SJCRH30 (cell line): ENCODE measurements at places on chromosomes 3 and 15. TPM values are rescaled to one million over a fixed set of nuclear protein-coding genes. Genes with fewer than 3 reads are reported as not detected.
A peak's percentile ranks its signal among the peaks of the same experiment; 100 is the strongest.

DNA sequence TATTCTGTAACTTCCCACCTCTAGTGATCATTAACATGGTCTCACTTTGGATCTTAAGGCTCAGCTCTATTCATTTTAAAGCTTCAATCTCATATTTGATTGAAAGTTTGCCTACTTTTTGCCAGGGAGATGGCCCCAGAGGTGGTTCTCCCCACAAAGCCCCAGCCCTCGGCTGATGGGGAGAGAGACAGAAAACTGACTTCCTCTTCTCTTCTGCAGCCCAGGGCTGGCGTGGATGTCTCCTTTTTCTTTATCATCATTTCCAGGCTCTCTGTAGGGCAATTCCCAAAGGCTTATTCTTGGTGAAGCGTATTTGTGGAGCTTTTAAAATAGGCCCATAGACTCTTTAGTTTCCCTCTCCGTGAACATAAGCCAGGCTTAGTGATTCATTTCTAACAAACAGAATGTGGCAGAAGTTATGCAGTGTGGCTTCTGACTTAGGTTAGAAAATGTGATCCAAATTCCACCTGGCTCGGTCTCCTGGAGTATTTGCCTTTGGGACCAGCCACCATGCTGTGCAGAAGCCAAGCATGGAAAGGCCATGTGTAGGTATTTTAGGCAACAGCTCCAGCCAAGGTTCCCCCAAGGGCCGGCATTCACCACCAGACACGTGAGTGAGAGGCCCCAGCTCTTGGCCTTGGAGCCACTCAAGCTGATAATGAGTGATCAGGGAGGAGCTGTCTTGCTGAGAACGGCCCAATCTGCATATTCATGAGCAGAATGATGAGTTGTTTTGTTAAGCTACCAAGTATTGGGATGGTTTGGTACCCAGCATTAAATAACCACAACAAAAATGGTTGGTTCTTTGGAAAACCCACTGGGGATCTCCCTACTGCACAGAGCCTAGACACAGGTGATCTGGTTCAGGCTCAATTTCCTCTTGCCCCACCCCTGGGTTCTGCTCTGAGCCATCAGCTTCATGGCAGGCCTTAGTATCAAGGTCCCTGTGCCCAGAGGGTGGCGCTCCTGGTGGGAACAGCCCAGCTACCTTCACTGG, 353.2 kb upstream of the PROK2 start:
- H3K27me3 ChIP-seq, result no peaks in the 10 kb centered on the region
- H3K27ac ChIP-seq, result no peak overlapping the region
- no peaks in the 10 kb centered on the region for H3K36me3 ChIP-seq
- DNase-seq, result no peak

- H3K36me3 ChIP-seq, result peaks cover 9% of the 10 kb centered on the region
- peak; percentile 46 for DNase-seq
- no peak overlapping the region; the same call in 1 of the 2 replicates for H3K27ac ChIP-seq
- peaks cover 31% of the 10 kb centered on the region for H3K4me1 ChIP-seq
- no peak overlapping the region for H3K4me3 ChIP-seq
Measured at GRCh38 chr3:172104471-172105072, 65.2 kb downstream of the FNDC3B start.

DNA sequence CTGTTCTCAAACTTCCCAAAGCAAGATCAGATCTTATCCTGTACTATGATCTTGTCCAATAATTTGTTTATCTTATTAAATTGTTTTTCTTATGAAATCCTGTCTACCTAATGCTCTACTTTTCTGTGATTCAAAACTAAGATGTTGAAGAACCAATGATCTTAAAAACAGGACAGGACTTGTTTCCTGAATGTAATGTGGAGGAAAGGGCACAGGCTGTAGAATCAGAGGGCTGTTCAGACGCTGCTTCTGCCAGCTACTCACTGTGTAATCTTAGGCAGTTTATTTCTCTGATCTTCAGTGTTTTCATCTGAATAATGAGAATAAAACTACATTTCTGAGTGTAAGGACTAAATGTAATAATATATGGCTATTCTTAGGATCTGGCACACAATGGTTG, 20.1 kb upstream of the DMXL2 start:
- no peak for DNase-seq
- H3K4me3 ChIP-seq, result no peak overlapping the region
- H3K27me3 ChIP-seq, result no peaks in the 10 kb centered on the region

GRCh38 chr3:101890716-101891115, 41.4 kb downstream of the NFKBIZ start:
- peak; percentile 25 for DNase-seq
- H3K36me3 ChIP-seq, result no peaks in the 10 kb centered on the region
- H3K4me1 ChIP-seq, result peaks cover 5% of the 10 kb centered on the region; the same call in 1 of the 2 replicates
- H3K4me3 ChIP-seq, result no peak overlapping the region
- H3K27ac ChIP-seq, result no peak overlapping the region

DNA sequence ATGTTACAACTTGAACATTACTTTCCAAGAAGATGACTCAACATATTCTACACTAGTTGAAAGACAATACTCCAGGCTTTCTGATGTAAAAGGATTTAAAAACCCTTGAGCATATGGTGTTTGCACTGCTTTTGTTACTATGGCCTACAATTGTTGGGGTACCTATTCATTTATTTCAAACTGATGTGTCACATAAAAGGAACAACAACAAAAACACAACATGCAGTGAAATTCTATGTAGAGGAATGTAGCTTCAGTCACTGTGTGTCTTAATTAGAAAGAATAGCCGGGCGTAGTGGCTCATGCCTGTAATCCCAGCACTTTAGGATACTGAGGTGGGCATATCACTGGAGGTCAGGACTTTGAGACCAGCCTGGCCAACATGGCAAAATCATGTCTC, 1.6 kb downstream of the SPATA16 start:
- no peaks in the 10 kb centered on the region for H3K36me3 ChIP-seq
- no peak for DNase-seq
- H3K27ac ChIP-seq, result no peak overlapping the region
- H3K27me3 ChIP-seq, result no peaks in the 10 kb centered on the region
- H3K4me1 ChIP-seq, result no peaks in the 10 kb centered on the region

- H3K36me3 ChIP-seq, result no peaks in the 10 kb centered on the region
- H3K27ac ChIP-seq, result no peak overlapping the region
- no peak overlapping the region for H3K4me3 ChIP-seq
- no peak for DNase-seq
- no peaks in the 10 kb centered on the region for H3K27me3 ChIP-seq
Measured at GRCh38 chr15:77608774-77609173, 23.9 kb downstream of the LINGO1 start.

- DNase-seq, result no peak
- no peaks in the 10 kb centered on the region for H3K4me1 ChIP-seq
- no peaks in the 10 kb centered on the region for H3K27me3 ChIP-seq
- no peaks in the 10 kb centered on the region for H3K36me3 ChIP-seq
Measured at GRCh38 chr3:27629366-27629765, 92.8 kb downstream of the EOMES start.

DNA sequence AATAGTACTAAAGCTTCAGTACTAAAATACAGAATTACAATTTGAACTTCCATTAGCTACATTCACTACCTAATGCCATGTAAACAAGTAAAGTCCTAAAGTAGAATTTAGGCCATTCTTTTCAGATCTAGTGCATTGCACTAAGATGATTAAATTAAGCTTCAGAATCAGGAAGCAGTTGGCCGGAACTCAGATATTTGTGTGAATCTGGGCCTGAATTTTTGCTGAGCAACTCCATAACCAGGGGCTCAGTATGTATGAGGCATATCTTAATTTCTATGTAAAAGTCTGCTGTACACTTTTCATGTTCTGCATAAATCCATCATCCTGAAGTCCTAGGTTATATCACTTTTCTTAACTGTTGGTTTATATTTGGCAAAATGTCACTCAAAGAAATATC, 246.4 kb downstream of the RBMS3 start:
- no peaks in the 10 kb centered on the region for H3K36me3 ChIP-seq
- H3K27ac ChIP-seq, result no peak overlapping the region
- no peak overlapping the region for H3K4me3 ChIP-seq
- DNase-seq, result no peak

DNA sequence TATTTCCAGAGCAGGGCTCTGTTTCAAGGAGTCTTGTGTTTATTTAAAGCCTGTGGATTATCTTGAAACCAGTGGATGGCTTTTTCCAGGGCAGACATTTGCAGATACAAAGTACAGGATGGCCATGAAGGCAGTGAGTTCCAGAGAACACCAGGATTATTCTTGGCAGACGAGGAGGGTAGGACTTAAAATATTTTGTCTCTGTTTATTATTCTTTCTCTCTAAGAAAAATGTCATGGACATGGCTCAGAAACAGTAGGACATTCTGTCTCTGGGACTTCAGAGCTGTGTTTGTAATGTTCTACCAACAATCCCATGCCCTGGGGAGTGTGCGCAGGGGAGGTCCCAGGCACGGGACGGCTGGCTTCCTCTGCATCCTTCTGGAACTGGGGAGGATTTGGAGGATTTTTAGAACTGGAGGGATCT, 125.9 kb downstream of the ATP10A start:
- no peaks in the 10 kb centered on the region for H3K27me3 ChIP-seq
- H3K36me3 ChIP-seq, result no peaks in the 10 kb centered on the region
- H3K27ac ChIP-seq, result peak overlapping the region; percentile 49
- DNase-seq, result peak; percentile 61

- H3K4me1 ChIP-seq, result peaks cover 31% of the 10 kb centered on the region
- H3K4me3 ChIP-seq, result no peak overlapping the region
- H3K27ac ChIP-seq, result peak overlapping the region; percentile 58
- no peaks in the 10 kb centered on the region for H3K27me3 ChIP-seq
- peaks cover 29% of the 10 kb centered on the region; the same call in 1 of the 2 replicates for H3K36me3 ChIP-seq
- no peak for DNase-seq
Measured at GRCh38 chr3:172280406-172281051, 167.7 kb downstream of the GHSR start.

GRCh38 chr15:26115229-26115943, 252.3 kb upstream of the ATP10A start:
- H3K36me3 ChIP-seq, result no peaks in the 10 kb centered on the region
- no peak for DNase-seq
- no peak overlapping the region for H3K4me3 ChIP-seq
- no peaks in the 10 kb centered on the region for H3K4me1 ChIP-seq

GRCh38 chr3:125670945-125671344, 75.6 kb upstream of the OSBPL11 start:
- H3K27ac ChIP-seq, result no peak overlapping the region
- DNase-seq, result no peak
- H3K4me1 ChIP-seq, result no peaks in the 10 kb centered on the region
- H3K36me3 ChIP-seq, result no peaks in the 10 kb centered on the region
- no peaks in the 10 kb centered on the region for H3K27me3 ChIP-seq

GRCh38 chr3:159263750-159264553, 462.1 kb downstream of the MFSD1 start:
- H3K4me1 ChIP-seq, result 0 out of 2 replicates have a peak, but pooled peaks cover 2% of the 10 kb centered on the region
- DNase-seq, result peak; percentile 62
- no peaks in the 10 kb centered on the region for H3K36me3 ChIP-seq
- H3K27me3 ChIP-seq, result no peaks in the 10 kb centered on the region

DNA sequence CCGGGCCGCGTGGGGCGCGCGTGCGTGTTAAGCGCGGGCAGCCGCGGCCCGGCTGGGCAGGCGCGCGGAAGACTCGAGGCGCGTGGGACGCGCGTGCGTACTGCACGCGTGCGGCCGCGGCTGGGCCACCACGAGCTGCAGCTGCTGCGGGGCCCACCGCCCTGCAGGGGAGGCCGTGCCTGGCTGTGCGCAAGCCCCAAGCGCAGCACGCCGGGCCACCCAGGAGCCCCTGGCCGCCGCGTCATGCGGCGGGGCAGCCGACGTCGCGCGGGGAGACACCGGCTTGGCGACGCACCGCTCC, 590 bp upstream of the TRIM71 start:
- no peaks in the 10 kb centered on the region for H3K36me3 ChIP-seq
- no peaks in the 10 kb centered on the region for H3K27me3 ChIP-seq
- DNase-seq, result no peak
- no peak overlapping the region for H3K4me3 ChIP-seq
- H3K4me1 ChIP-seq, result no peaks in the 10 kb centered on the region

GRCh38 chr3:110413807-110414748, 657.5 kb upstream of the NECTIN3 start:
- H3K27ac ChIP-seq, result peak overlapping the region; percentile 6; the same call in 1 of the 2 replicates
- no peaks in the 10 kb centered on the region for H3K27me3 ChIP-seq
- peaks cover 11% of the 10 kb centered on the region for H3K4me1 ChIP-seq
- no peak for DNase-seq

- H3K4me1 ChIP-seq, result no peaks in the 10 kb centered on the region
- H3K27me3 ChIP-seq, result no peaks in the 10 kb centered on the region
- H3K27ac ChIP-seq, result no peak overlapping the region
Measured at GRCh38 chr15:48336940-48337339, 5.7 kb downstream of the DUT start.

- H3K4me3 ChIP-seq, result no peak overlapping the region
- no peak overlapping the region for H3K27ac ChIP-seq
- peaks cover 26% of the 10 kb centered on the region for H3K4me1 ChIP-seq
- DNase-seq, result no peak
- H3K27me3 ChIP-seq, result no peaks in the 10 kb centered on the region
Measured at GRCh38 chr15:90814191-90814821, 54.1 kb upstream of the FURIN start.

- no peaks in the 10 kb centered on the region for H3K36me3 ChIP-seq
- no peak overlapping the region for H3K4me3 ChIP-seq
- H3K27me3 ChIP-seq, result no peaks in the 10 kb centered on the region
- no peaks in the 10 kb centered on the region for H3K4me1 ChIP-seq
- no peak for DNase-seq
Measured at GRCh38 chr3:63192248-63192647, 85.9 kb upstream of the SYNPR start.

GRCh38 chr3:127614928-127615589, 13.9 kb upstream of the PODXL2 start:
- peaks cover 92% of the 10 kb centered on the region for H3K36me3 ChIP-seq
- no peak for DNase-seq
- no peaks in the 10 kb centered on the region for H3K27me3 ChIP-seq

DNA sequence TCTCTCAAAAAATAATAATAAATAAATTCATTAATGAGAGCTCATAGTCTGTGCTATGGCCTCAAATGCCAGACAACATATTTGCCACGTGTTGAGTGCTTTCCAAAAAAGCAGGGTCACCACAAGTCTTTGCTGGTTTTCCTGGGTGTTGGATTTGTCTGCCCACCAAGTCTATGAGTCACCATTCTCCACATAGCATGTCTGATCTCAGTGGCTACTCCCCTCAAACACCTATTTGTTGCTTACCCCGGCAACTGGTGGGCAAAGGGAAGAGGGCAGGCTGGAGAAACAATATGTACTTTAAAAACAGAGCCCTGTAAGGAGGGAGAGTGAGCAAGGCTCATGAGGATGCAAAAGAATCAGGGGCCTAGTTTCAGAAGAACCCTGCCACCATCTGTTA, 120.0 kb upstream of the ARRDC4 start:
- no peaks in the 10 kb centered on the region for H3K36me3 ChIP-seq
- no peak overlapping the region for H3K27ac ChIP-seq
- no peaks in the 10 kb centered on the region for H3K27me3 ChIP-seq
- DNase-seq, result no peak
- no peaks in the 10 kb centered on the region for H3K4me1 ChIP-seq

The STAB1 gene
- total RNA-seq, result not detected in 2 replicates

The NOX5 gene
- not detected in 2 replicates for total RNA-seq

The SLC28A2 gene
- not detected in 2 replicates for total RNA-seq

The CDAN1 gene
- 16.2 and 17.8 TPM in 2 replicates for total RNA-seq

The PTX3 gene
- total RNA-seq, result not detected in 2 replicates

The IGSF10 gene
- total RNA-seq, result not detected in 2 replicates

The PPM1M gene
- 6.1 and 7.6 TPM in 2 replicates for total RNA-seq

The SCAANT1 gene
- not detected in 2 replicates for total RNA-seq

The ILDR1 gene
- not detected in 2 replicates for total RNA-seq

The PRKCI gene
- 37.1 and 45.1 TPM in 2 replicates for total RNA-seq

The RYR3 gene
- 20.0 and 23.4 TPM in 2 replicates for total RNA-seq

The CYP1A2 gene
- not detected in 2 replicates for total RNA-seq

The GAP43 gene
- not detected in 2 replicates for total RNA-seq
